ENCODE measurements at places on chromosomes 6 and 20.

DNA sequence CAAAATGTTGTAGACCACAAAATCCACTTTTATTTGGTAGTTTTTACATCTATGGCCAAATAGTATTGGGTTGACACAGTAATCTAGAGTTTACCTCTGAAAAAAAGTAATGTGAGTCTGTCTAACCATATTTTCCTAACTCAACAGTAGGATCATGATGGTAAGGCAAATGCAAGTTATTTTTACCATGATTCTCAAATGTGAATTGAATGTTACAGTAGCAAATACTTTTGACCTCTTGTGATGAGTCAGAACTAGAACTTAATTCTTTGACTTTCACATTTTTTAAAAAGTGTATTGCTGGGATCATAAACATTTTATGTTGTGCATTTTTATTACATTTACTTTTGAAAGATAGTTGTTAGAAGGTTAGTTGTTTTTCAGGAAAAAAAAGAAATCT, 22.0 kb downstream of the RNF146 start:
- no peak for DNase-seq

DNA sequence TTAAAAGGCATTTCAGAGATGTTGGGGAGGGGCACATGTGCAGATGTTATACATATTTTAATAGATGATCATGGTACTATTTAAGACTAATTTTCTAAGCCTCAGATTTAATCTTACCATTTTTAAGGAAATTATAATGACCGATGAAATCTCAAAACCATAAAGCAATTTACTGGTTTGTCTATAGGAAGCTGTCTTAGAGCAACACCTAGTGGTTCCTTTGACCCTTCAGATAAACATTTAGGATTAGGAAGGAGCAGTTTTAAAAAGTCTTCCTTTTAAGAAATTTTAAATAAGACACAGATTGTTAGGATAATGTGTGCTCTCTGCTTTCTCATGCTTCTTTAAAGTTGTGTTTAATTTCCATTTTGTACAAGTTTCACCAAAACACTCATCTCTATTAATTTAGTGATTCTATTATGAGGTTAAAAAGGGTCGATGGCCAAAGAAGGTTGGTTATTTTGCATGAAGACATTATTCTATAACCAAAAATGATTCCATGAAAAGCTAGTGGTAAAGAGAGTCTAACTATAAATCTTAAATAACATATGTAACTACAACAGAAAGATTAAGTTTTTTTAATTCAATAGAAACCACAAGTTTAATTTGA, 376.4 kb downstream of the HACE1 start:
- no peak for DNase-seq

- DNase-seq, result no peak
Measured at GRCh38 chr20:8918145-8918544, 150.7 kb upstream of the PLCB4 start.

GRCh38 chr6:105504706-105505105, 101.8 kb upstream of the PREP start:
- no peak for DNase-seq

DNA sequence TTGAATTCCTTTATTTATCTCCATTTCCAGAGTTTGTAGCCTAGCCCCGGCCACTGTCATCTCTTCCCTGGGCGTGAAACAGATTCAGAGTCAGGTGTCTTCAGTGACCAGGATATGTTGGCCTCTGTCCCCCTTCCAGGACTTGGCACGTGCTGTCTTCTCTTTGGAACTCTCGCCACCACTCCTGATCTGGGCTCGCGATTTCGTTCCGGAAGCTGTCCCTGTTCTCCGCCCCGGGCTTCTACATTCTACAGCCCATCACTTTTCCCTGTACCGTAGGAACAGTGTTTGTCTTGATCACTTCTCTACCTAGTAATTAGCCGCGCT, 739 bp downstream of the GSS start:
- no peak for DNase-seq

GRCh38 chr6:21033575-21034026, 499.3 kb downstream of the CDKAL1 start:
- no peak for DNase-seq

DNA sequence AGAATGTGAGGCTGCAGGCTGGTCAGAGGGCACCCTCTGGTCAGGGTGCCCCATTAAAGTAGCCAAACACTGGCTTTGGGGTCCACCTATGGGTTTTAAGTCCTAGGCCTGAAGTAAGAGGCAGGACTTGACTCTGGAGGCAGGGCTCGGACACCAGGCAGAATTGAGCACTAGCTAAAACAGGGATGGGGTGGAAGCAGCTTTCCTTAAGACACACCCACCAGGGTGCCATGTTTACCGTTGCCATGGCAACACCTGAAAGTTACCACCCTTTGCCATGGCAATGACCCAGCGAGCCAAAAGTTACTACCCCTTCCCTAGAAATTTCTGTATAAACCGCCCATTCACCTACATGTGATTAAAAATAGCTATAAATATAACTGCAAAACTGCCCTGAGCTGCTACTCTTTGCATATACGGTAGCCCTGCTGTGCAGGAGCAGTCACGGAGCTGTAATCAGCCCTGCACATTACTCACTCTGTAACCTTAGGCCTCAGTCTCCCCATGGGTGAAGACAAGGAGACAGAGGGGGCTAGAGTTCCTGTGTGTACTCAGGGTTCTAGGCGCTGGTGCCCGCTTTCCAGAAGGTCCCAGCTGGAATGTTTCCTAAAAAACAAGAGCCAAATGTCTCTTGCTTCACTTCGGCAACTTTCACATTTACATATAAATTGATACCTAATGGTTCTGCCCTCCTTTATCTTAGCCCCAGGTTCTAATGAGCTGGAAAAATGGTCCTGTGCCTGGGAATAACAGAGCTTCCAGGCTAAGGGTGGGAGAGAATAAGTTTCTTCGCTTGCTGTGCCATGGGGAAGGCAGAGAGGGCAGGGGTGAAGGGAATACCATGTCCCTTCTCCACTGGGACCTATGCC, 27.2 kb upstream of the SRSF6 start:
- no peak for DNase-seq

DNA sequence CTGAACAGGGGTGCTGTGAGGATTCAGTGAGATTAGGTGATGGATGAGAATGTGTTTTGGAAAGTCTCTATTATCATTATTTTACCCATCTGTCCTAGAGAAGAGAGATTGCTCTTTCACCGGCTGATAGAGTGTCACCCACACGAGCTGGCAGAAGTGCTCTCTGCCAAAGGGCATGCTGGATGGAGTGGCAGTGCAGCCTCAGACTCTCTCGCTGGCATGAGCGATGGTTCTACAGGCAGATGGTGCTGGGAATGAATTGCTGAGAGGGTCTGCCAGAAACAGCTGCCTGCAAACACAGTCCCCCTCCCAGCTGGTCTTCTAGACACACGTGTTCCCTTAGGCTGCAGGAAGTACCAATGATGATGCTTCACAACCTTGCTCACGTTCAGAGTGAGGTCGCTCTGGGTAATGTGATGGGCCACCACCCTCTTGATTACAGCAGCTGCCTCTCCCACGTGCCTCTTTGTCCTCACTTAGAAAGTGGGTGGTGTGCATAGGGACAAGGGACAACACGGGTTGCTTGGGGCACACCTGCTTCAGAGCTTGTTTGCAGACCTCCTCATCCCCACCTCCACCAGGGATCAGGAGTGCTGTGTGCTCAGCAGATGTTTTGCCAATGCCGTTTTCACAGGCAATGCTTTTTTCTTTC, 84.7 kb downstream of the FOXA2 start:
- DNase-seq, result no peak

- no peak for DNase-seq
Measured at GRCh38 chr6:2078888-2079287, 166.5 kb downstream of the GMDS start.

GRCh38 chr20:62887860-62888239, 26.2 kb upstream of the TCFL5 start:
- DNase-seq, result no peak

DNA sequence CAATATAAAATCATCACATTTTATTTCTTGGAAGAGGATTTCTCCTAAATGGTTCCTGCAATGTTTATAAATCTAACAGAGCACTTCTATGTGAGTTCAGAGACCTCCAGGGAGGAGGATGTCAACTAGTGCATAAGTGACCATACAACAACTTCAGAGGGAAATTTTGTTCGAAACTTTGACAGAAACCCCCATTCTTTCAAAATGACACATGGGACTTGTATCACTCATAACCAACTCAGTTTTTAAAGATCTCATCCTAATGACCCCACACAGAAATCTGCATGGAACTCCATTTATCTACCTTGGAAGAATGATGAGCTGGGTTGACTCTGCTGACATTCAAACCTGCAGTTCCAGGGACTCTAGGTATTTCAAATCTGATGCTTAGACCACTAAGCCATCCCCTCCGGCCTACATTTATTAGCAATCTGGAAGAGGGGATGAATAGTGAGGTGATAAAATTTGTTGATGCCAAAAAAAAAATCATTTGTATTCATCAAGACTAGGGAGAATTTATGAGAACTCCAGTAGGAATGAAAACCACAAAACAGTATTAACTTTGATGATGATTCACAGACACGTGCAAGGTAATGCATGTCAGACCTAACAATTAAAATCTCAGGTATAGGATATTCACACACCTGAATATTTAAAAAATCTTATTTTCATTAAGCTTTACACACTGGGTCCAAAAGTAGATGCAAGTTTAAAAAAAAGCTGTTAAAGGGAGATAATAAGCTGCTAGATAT, 153.0 kb downstream of the REV3L start:
- DNase-seq, result no peak

DNA sequence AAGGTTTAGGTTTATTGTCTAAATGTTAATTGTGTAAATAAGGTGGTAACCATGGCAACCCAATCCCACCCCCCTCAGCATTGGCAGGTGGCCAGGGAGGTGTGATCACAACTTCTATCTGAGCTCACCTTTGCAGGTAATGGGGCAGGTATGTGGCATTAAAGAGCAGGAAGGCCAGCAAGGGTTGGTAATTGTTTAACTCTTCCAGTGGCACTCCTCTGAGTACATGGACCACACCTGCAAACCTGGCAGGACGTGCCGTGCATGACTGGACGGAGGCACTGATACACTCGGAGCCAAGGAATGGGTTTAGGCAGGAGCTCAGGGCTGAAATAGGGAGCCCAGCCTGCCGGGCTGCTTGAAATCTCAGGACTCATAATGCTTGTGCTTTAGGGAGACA, 107.0 kb upstream of the BMP2 start:
- DNase-seq, result no peak

DNA sequence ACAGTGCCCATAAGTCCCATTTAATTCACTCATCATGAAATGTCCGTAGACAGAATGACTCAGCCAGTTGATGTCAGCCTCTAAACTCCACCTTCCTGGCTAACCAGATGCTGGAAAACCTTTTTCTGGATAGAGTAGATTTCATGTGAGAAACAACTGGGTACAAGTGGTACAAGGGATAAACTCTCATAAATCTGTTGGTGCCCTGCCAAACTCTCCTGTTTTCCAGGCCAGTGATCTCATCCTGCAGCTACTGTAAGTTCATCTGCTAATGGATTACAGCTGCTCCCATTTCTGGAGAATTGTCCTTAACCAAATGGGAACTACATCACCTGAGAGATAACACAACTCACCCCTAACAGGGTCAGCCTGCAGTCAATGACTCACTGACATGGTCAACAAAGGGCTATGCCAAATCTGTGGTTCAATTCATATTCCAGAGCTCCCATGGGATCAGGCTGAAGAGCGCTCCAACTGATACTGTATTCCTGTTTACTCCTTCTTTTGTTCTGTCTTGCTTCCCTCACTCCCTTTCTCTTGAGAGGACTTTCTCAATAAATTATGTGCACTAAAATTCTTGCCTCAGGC, 210.1 kb upstream of the HDDC2 start:
- DNase-seq, result no peak

- no peak for DNase-seq
Measured at GRCh38 chr20:19815553-19815991, 57.5 kb downstream of the RIN2 start.

- DNase-seq, result no peak
Measured at GRCh38 chr6:88702956-88703556, 260.4 kb downstream of the RNGTT start.

GRCh38 chr20:2237059-2237458, 58.7 kb upstream of the TGM3 start:
- no peak for DNase-seq

Measured in T-helper 9 cell (primary cell).